ENCODE measurements at places on chromosomes 1 and 21.

- no peak for DNase-seq
These were observed 2.1 kb upstream of the RGS1 start for GRCh38 chr1:192573499-192573898.

- DNase-seq: no peak
These were observed 109.9 kb downstream of the GALNT2 start for GRCh38 chr1:230176871-230177411.

- DNase-seq: peak; percentile 32
These were observed 18.8 kb downstream of the KNCN start for GRCh38 chr1:46532498-46533178.

DNA sequence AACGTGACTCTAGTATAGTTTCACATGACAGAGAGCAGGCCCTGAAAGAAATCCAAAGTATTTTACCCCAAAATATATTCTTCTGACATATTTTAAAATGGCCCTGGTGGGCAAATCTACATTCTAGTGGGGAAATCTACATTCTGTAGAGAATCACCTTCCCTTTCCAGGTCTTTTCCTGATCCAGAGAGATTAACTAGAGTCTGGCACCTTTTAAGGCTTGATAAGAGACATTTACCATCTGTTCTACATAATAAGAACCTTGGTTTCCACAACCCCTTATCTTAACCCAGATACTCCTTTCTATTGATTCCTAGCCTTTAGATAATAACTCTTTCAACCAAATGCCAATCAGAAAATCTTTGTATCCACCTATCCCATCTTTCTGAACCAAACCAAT, 17.0 kb upstream of the L1TD1 start:
- DNase-seq: no peak

DNA sequence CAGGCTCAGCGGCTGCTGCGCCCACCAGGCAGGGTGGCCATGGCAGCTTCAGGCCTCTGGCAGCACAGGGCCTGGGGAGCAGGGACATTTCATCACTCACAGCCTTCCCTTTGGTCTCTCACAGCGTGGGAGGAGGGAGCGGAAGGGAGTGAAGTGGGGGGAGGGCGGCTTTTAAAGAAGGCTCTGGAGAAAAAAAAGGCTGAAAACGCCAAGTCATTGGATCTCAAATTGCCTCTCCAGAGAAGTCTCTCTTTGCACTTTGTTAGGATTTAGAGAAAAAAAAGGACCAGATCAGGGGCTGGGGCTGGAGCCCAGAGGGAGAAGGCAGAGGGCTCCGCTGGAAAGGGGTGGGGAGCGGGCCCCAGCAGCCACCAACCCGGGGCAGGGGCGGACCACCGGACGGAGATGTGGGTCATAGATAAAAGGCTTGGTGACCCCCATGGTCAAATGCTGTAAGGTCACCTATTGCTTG, 209.9 kb downstream of the GRIK3 start:
- DNase-seq: no peak

Measured in activated CD4-positive, CD25-positive, alpha-beta regulatory T cell treated with anti-CD3 and anti-CD28 coated beads, Interleukin-2, amount 50 U/mL, for 16 hours (primary cell).